Activated CD4-positive, alpha-beta T cell treated with anti-CD3 and anti-CD28 coated beads, Interleukin-2, amount 10 ng/mL, durations not matched to agents 24 days and 14 days (primary cell): ENCODE measurements at places on chromosomes 5 and 9. TPM values are rescaled to one million over a fixed set of nuclear protein-coding genes. Genes with fewer than 3 reads are reported as not detected.

Gene MCC
- total RNA-seq: 1.0 and 1.1 TPM in 2 replicates

Gene RGMB
- total RNA-seq: 0.35 and 0.90 TPM in 2 replicates

Gene SRP19
- 67.4 and 74.3 TPM in 2 replicates for total RNA-seq

- no peaks in the 10 kb centered on the region for H3K27me3 ChIP-seq
- H3K4me1 ChIP-seq: peaks cover 54% of the 10 kb centered on the region
- H3K4me3 ChIP-seq: peak overlapping the region; percentile 27
- peaks cover 69% of the 10 kb centered on the region for H3K36me3 ChIP-seq
- no peak for DNase-seq
Observed at GRCh38 chr5:7876867-7877266, 7.9 kb downstream of the MTRR start.

GRCh38 chr9:123453831-123454321 lies 97.9 kb downstream of the CRB2 start:
- no peaks in the 10 kb centered on the region for H3K27me3 ChIP-seq
- no peak overlapping the region for H3K4me3 ChIP-seq
- no peak for DNase-seq
- H3K4me1 ChIP-seq: no peaks in the 10 kb centered on the region

DNA sequence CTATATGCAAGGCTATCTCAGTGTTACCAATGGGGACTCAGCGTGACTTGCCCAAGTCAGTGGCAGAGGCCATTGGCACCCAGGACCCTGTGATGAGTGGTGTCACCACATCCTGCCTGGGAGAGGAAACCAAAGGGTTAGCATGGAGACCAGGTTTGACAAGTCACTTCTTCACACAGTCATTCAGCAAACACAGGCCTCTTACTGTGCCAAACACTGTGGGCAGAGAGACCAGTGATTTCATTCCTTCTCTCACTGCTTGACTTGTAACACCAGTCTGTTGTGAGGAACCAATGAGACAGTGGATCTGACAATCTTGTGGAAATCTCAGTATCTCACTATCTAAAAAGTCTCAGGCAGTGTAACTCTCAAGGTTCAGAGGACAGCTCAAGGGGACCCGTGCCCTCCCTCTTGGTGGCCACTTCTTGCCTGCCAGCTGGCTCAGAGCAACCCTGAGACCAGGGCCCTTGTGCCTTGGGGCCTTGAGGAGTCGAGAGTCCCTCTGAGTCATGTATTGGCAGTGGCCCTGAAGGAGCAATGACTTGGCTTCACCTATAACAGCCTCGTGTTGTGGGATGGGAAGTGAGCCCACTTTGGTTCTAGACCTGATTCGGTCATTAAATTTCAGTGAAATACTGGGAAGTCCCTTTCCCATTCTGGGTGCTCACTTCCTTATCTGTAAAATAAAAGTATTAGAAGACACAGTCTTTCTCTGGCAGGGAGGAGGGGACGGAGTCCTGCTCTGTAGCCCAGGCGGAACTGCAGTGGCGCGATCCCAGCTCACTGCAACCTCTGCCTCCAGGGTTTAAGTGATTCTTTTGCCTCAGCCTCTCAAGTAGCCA lies 1.6 kb downstream of the FABP6 start:
- no peak for DNase-seq
- H3K27ac ChIP-seq: no peak overlapping the region
- H3K4me3 ChIP-seq: no peak overlapping the region
- no peaks in the 10 kb centered on the region for H3K27me3 ChIP-seq
